Fibroblast of skin of left quadriceps (primary cell): ENCODE measurements at places on chromosomes 6 and 20.

GRCh38 chr6:125432963-125433362, 131.2 kb upstream of the HDDC2 start:
- DNase-seq: no peak

DNA sequence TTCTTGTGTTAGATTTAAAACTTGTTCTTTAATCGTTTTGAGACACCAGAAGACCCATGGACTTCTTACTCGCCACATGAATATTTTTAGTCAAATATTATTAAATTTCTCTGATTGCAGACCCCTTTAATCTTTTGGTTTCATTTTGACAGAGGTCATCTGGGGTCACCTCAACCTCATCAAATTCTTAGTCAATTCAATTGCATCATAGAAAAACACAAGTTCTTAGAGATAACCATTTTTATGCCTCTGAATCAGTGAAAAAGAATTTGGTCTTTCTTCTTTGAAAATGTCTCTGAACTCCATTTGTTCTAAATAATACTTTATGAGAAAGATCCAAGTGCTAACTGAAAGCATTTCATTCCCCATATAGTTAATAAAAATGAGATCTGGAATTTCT, 55.2 kb upstream of the CBLN4 start:
- no peak for DNase-seq

GRCh38 chr6:107221519-107221918, 106.2 kb upstream of the BEND3 start:
- DNase-seq: no peak

- no peak for DNase-seq
These were observed 9.6 kb downstream of the JARID2 start for GRCh38 chr6:15255481-15255880.

- no peak for DNase-seq
These were observed 11.2 kb downstream of the KIZ start for GRCh38 chr20:21137078-21137477.

GRCh38 chr6:68919537-68919936, 284.5 kb downstream of the ADGRB3 start:
- DNase-seq: no peak

- no peak for DNase-seq
These were observed 165.1 kb downstream of the LRFN2 start for GRCh38 chr6:40422046-40422445.

DNA sequence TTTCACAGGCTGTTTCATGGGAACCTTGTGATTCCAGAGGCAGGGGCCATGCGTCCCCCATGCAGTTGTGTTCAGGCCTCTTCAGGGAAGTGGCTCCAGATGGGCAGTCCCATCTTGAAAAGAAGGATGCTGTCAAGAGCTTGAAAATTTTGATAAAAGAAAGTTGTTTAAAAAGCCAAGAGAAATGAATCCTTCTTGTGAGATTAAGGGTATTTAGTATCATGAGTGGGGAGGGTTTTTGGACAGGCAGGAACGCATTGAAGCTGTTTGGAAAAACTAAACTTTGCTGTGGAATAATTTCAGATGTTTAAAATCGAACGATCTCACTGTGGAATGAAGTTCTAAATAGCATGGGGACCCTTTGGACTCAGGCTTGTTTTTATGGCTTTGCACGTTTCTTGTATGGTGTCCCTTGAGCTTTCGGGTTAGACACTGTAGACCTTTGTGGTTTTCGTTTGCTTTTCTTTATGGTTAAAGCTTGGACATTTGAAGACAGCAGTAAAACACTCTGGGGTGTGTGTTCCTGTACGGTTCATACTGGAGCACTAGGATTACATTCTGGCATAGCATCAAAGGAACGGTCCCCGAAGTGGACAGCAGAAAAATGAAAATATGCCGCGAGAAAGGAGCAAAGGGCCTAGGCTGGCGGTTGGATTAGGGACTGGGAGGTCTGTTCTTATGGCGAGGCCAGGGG, 18.2 kb downstream of the KIF25 start:
- DNase-seq: peak; percentile 16

DNA sequence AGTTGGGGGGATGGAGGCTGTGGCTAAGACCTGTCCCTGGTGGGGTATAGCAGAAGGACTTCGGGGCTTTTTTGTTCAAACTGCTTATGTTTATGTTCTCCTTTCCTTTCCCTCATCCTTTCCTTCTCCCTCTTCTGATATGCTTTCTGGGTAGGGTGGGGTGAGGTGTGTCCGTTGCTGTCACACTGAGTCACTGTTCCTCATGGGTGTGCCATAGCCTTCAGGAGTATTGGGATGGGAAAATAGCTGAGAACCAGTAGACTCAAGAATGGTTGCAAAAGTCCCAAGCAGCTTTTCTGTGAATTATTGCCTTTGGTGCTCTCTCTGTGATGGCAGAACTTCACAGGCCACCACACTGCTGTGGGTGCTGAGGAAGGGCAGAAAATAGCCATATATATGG, 39.6 kb downstream of the TPD52L1 start:
- no peak for DNase-seq

- DNase-seq: no peak
These were observed 69.5 kb upstream of the LTV1 start for GRCh38 chr6:143773506-143774150.

- DNase-seq: no peak
These were observed 20.4 kb downstream of the ACSS1 start for GRCh38 chr20:25037288-25038102.

- no peak for DNase-seq
These were observed 100.8 kb upstream of the FRMD1 start for GRCh38 chr6:168179702-168180382.

- DNase-seq: peak; percentile 30
These were observed 82.7 kb downstream of the PSMG4 start for GRCh38 chr6:3341467-3341866.

DNA sequence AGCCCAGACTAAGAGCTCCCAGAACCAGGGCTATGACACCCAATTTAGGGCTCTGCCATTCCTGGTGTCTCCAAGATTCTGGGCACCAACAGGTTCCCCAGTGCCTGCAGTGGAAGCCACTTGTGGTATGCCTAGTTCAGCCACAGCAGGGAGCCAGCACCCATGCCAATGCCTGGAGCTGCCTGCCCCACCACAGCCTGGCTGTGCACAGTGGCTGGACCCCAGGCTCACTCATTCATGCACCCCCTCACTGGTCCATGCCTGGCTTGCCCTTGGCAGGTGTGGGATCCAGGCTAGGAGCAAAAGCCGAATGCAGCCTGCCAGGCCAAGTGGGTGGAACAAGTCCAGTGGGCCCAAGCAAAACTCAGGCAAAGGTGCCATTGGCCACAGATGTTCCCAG, 91.9 kb downstream of the MKKS start:
- DNase-seq: no peak

- DNase-seq: no peak
These were observed 745 bp upstream of the AGPAT1 start for GRCh38 chr6:32176476-32177182.

- no peak for DNase-seq
These were observed 177.4 kb upstream of the SGK1 start for GRCh38 chr6:134495203-134495889.

GRCh38 chr6:38345586-38345985, 294.1 kb downstream of the BTBD9 start:
- no peak for DNase-seq

- DNase-seq: peak; percentile 48
These were observed 20.4 kb upstream of the SERINC1 start for GRCh38 chr6:122491919-122492555.

- no peak for DNase-seq
These were observed 592.0 kb downstream of the UTRN start for GRCh38 chr6:144877118-144877517.

DNA sequence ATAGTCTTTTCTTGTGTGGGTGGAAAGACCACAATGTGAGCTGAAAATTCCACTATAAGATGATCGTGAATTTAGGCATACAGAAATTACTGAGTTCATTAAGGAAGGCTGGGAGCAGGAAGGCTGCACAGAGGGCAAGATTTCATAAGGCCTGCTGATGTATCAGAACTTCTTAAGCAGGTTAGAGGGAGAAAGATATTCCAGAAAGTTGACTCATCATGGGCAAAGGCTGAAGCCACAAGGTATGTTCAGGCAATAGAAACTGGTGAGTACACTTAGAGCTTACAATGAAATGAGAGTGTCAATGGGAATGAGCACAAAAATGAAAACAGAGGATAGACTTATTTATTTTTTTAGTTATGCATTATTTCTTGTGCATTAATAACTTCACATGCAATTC, 618.6 kb downstream of the CBLN4 start:
- DNase-seq: no peak

DNA sequence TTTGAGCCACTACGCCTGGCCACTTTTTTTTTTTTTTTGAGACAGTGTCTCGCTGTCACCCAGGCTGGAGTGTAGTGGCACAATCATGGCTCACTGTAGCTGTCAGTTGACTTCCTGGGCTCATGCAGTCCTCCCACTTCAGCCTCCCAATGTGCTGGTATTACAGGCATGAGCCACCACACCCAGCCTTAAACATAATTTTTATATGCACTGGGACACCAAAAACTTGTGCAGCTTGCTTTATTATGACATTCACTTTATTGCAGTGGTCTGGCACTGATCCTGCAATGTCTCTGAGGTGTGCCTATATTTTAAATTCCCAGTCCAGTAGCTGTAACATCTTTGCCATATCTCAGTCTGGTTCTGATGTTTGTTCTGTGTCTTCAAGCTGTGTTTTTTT, 34.7 kb downstream of the KAT14 start:
- no peak for DNase-seq

DNA sequence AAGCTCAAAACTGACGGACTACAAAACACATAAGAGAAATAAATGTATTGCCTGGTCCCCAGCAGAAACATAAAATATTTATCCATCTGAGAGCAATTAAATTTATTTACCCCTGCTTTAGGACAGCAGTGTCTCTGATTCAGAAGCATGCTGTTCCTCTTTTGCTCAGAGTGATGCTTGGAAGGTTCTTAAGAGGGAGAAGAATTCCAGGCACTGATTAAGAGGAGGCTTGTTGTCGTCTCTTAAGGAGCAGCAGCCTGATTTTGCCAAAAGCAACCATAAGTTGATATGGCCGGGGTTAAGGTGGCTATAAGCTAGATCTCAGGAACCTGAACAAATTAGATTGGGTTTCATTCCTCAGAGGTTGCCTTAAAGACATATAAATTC, 25.8 kb downstream of the CAP2 start:
- no peak for DNase-seq

DNA sequence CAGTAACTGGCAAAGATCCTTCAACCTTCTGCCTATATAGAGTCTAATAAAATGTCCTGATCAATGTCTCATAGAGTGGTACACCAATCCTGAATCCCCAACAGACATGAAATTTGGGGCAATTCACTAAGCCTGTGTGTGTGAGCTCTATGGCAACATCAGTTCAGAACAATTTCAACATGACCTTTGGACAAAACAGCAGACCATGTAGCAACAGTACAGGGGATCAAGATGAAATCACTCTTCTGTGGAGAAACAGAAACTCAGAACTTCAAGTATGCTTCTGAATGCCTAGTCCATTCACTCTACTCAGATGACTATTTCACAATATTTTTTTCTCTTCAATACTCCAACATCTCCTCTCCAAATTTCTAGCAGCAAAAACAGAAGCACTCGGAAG, 49.1 kb upstream of the OPRM1 start:
- no peak for DNase-seq

DNA sequence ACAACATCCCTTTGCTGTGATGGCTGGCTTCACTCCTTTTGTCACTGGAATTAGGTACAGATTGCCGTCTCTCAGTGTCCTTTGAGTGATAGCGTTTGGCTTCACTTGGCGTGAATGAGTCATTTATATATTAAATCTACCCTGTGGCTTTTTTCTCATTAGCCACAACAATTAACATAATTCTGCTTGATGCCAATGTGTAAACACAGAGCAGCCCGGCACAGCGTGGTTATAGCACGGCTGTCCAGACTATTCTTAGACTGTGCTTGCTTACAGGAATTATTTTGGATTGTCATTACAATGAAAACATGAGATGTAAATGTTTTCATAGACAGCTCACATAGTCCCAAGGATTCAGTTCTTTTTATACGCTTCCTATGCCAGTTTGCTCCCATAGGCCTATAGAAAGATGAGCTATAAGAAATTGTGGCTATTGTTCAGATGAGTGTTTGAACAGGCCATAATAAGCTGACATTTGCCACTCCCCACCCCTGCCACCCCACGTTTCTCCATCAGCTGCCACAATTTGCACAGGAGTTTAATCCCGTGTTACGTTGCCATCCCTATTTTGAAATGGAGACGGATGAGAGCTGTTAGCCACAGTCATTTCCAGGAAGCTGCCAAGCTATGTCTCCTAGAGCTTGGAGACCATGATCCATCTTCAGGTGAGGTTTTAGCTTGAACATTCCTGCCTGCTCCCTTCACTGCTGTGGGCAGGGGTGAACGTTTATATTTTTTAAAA, 65.9 kb downstream of the PPP1R14C start:
- DNase-seq: no peak

DNA sequence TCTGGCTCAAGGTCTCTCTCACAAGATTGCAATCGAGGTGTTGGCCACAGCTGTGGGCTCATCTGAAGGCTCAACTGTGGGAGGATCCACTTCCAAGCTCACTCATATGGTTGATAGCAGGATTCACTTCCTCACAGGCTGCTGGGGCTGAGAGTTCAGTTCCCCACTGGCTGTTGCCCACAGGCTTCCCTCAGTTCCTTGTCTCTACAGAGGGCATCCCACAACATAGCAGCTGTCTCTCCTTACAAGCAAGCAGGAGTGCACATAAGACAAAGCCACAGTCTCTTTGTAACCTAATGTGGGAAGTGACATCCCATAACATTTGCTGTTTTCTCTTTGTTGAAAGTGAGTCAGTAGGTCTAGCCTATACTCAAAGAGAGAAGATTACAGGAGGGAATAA, 14.0 kb downstream of the SPATS1 start:
- no peak for DNase-seq

DNA sequence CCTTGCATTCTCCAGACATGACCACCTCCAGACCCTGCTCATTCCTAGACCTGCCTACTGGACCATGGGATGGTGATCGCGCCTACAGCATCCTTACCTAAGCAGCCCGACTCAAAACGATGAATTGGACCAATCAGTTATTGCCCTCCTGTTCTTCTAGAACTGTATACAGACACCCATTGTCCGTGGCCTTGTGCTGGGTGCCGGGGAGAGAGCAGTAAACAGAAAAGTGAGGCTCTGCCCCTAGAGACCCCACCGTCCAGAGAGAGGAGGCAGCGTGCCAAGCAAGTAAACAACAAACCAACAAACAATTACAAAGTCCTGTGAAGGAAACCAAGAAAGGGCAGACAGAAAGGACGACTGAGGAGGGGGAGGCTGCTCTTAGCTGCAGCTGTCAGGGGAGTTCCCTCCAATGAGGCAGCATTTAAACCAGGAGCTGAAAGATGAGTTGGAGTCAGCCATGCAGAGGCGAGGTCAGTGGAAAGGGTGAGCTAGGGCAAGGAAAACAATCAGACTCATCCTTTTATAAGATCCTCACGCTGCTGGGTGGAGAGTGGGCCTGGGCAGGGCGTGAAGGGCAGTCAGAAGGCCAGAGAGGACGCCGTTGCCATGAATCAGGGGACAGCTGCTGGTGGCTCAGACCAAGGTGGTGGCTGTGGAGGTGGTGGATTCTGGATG, 37.6 kb upstream of the BLCAP start:
- no peak for DNase-seq

DNA sequence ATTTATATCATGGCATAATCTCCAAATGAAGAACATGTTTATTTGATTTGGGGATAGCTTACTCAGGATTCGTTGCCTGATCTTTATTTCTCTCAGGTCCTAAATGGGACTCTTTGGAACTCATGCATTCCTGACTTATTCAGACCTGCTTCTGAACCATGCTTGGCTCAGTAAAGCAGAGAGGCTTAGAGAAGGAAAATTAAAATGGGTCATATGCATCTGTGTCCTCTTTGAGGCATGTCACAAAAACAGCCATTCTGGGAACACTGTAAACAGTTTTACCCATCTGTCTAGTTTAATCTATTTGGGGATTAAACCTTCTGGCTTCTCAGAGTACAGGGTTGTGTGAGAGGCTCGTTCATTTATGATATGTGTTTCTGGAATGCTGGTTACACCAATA, 1017.3 kb downstream of the KIF16B start:
- DNase-seq: peak; percentile 68
